ENCODE measurements at places on chromosomes 5 and 9. TPM values are rescaled to one million over a fixed set of nuclear protein-coding genes. Genes with fewer than 3 reads are reported as not detected.

DNA sequence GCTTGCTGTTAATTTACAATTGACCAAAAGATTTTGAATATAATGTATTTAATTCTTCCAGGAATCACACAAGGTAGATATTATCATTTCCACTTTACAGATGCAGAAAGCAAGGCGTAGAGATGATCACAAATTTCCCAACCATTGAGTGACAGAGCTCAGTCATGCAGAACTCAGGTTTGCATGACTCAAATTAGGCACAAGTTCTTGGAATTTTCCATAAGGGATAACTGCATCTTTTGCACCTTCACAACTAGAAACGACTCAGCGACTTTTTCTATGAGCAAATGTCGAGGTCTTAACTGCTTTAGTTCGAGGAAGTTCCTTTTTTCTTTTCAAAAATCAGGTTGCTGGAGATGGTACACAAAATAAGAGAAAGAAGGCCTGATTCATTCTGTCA is 265.5 kb upstream of the PAPPA start:
- DNase-seq, result no peak

DNA sequence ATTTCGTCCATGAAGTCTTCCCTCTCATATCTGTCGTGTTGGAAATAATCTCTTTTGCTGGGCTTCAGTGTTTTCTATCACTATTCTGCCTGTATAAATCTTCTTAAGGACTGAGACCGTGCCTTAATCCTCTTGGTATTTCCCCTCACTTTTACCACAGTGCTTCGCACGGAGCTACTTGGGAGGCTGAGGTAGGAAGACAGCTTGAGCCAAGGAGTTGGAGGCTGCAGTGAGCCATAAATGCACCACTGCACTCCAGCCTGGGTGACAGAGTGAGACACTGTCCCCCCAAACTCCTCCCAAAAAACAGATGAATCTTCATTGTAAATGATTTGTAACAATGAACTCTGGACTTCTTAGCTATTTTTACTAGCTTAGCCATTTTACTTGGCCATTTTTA is 57.8 kb downstream of the PHAX start:
- no peak for DNase-seq

GRCh38 chr5:14105718-14106410 is 37.3 kb upstream of the TRIO start:
- peak; percentile 87 for DNase-seq

DNA sequence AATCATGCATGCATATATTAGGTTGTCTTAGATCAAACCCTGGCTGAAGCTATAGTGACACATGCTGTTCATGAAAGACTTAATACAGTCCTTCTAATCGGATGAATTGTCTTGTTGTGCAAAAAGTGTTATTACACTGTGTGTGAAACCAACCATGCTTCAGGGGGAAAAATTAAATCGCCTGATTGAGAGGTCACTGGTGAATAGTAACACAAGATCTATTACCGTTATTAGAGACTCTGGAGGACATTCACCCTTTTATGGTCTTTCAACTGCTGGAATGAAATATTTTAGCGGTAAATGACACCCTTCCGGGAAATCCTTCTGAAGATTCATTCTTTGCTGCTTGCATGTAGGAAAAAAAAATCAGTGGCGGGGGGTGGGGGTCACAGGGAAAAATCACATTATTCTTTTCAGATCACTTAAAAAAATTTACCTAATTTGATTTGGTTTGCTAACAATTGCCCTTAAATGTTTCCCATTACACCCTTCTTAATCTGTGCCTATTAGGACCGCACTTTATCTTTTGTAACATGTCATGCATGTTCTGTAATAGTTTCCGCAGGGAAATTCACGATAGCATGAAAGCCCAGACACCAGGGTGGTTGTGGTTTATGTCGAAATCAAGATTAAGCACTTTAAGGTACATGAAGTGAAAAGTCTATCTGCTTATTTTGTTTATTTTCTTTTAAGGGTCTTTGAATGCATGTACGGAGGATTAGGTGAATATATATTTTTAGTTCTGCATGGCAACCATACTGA is 120.6 kb downstream of the FOCAD start:
- no peak for DNase-seq

- DNase-seq, result peak; percentile 23
Measured at GRCh38 chr9:106284296-106284695, 578.7 kb upstream of the ZNF462 start.

DNA sequence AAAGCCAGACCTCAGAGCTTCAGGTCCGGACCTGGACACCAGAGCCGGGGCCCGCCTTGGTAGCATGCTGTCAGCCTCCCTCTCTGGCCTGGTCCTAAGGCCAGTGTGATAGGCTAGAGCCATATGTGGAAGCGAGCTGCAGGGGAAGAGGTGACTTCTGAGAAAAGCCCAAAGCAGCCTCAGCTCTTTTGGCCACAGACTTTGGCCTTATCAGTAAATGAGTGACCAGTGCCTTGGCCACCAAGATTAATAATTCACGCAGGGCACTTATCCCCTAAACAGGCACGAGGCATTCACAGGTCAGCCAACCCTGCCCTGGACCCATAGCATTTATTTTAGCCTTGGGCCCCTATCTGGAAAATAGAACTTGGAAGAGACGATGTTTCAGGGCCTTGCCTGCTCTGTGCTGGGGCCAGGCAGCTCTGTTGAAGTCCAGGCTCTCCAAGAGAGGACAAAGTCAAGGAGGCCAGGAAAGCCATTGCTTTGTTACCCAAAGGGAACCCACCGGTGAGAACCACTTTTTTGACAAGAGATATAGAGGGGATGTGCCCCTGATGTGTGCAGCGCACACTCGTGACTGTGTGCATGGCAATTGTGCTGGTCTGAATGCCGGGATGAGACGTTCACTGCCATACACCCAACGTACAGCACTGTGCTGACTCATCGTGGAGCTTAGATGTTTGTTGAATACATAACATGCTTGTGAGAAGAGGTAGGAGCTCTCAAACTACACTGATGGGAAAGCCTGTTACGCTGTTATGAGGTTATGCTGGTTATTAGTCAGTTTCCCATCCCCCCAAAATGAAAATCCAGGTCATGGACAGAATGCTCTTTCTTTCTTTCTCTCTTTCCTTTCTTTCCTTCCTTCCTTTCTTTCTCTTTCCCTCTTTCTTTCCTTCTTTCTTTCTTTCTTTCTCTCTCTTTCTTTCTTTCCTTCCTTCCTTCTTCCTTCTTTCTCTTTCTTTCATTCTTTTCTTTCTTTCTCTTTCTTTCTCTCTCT is 5.0 kb upstream of the SLC34A1 start:
- DNase-seq, result peak; percentile 81

DNA sequence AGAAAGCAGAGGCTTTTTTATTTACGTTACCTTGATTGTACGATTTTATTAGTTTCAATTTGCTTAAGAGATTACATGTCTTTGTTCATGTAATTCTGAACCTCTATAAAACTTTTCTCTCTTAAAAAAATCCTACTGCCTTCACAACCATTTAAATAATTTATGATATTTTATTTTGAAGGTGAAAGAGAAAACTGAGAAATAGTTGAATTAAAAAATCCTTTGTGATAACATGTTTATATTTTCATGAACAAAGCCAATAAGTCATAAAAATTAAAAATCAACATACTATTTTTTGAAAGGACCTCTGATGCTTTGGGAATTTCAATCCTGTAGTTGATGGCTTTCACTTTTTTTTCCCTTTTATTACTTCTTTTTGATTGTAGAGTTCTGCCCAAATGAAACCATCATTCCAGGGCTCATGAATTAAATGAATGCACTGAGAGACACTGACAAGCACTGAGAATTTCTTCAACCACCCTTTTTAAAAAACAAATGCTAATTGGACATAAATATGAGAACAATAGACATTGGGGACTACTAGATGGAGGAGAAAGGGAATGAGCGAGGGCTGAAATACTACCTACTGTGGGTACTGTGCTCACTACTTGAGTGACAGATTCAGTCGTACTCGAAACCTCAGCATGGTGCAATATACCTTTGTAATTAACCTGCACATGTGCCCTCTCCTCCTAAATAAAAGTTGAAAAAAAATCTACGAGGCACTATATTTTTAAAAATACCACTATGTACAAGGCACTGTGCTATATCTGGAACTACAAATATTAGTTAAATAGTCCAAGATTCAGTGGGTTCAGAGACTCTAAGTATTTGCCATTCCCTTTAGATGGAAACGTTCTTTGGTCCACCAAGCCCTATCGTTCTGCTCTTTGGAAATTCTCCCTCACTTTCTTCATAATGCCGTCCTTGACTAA is 5.9 kb downstream of the CDKN2A start:
- no peak for DNase-seq

GRCh38 chr5:78792345-78793055 is 143.9 kb upstream of the LHFPL2 start:
- no peak for DNase-seq

ARL10 gene
- total RNA-seq, result not detected

GRCh38 chr5:83516377-83516776 is 44.8 kb downstream of the VCAN start:
- no peak for DNase-seq

DNA sequence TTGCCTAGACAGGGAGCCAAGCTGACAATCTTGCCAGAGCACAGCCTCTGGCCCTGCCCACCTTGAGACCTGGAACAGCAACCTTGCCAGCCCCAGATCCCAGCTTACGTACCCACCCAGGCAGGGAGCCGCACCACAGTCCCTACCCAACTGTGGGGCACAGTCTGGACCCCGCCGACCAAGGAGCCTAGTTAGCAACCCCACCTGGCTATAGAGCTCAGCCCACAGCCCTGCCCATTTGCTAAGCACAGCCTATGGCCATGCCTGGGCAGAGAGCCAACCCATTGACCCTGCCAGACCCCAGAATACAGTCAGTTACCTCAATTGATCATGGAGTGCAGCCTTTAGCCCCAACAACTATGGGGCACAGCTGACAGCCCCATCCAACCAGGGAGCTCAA is 97.9 kb upstream of the SH3GL2 start:
- no peak for DNase-seq

GRCh38 chr5:154498591-154498990 is 20.6 kb upstream of the HAND1 start:
- no peak for DNase-seq

- no peak for DNase-seq
Measured at GRCh38 chr9:130241198-130241535, 24.4 kb upstream of the HMCN2 start.

CCDC180 gene
- total RNA-seq, result 0.14 TPM

FOXD4L5 gene
- total RNA-seq, result not detected

C5 gene
- 4.5 TPM for total RNA-seq

DNA sequence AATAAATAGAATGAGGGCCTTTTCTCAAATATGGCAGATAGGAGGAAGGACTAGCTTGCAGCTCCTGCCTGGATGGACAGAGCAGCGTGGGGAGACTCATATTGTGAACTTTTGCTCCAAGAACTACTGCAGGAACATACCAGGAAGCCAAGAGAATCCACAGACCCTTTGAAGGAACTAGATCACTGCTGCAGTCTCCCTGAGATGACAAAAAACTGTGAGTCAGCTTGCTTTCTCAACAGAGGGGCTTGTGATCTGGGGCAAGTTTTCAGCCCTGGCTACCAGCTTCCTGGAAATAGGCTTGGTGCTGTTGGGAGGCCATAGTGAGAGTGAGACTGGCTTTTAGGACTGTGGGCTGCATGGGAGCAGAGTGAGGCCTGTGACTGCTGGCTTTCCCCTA is 170.6 kb upstream of the TRIM32 start:
- no peak for DNase-seq

DNA sequence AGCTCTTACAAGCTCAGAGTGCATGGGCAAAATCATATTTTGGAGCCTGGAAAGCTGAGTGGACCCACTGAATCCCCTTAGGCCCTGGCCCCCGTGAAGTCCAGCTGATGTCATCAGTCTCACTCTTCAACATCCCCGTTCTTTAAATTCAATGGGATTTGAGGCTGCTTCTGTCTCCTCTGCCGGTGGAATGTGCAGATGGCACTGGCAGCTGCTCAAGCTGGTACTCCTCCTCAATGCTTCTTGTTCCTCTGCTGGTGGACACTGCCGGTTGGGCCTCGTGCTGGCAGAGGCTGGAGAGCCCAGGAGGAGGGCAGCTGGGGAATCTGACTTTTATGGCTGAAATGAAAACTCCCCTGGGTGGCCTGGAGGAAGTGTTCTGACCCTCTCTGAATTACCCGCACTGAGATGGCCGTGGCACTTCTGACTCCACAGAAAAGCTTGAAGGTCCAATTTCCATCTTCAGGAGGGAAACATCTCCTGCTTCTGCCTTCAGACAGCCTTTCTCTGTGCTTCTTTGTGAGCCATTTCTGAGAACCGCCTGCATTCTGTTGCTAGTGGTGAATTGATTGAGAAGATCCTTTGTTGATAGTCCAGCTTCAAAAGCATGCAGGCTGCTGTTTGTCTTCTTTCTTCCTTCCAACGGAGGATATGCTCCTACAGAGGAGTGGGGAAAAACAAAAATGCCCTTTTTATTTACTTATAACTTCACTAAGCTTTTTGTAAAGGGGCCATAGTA is 298.9 kb downstream of the TMEM38B start:
- DNase-seq, result no peak

DNA sequence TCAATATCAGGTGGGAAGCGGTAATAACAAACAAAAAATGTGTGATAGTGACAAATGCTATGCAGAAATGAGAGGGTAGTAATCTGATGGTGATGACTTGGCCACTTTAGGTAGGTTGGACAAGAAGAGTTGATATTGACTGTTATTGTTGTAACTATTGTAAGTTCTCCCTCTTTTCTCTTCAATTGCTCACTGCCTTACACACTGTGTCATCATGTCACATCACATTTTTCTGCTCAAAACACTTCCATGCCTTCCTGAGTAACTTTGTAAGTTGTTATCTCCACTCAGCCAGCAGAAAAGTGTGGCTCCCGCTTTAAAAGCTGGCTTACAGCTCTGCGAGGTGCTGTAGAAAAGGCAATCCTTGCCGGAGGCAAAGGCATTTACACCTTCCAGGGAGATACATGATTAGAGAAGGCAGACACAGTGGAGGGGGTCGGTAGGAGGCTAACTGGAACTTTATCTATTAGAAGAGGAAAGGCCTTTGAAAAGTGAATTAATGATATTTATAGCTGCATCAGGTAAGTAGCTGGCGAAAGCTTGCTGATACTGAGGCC is 85.2 kb upstream of the CLINT1 start:
- no peak for DNase-seq

DNA sequence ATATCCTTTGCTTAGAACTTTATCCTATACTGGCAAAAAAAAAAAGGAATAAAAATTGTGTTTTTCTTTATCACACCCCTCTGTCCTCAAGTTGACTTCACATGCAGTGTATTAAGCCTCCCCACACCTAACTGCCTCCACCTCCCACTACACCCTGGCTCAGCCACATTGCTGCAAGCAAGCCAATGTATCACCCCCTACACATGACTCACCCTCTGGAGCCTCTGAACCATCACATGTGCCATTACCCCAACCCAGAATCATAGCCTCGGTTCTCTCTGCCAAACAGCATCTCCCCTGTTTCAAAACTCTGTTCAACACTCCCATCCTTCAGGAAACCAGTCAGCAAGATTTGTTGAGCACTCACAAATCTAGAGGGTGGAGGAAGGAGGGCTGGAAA is 209.0 kb downstream of the CWC27 start:
- no peak for DNase-seq

- no peak for DNase-seq
Measured at GRCh38 chr9:3479514-3480352, 46.1 kb downstream of the RFX3 start.

- no peak for DNase-seq
Measured at GRCh38 chr5:102295534-102296177, 428 bp downstream of the SLCO4C1 start.

CCL21 gene
- total RNA-seq, result not detected

- no peak for DNase-seq
Measured at GRCh38 chr5:135032695-135032998, 1.4 kb downstream of the PITX1 start.

All from H4 (cell line).